Activated B cell treated with CpG ODN at 0.5 μM for 24 hours (primary cell): ENCODE measurements at places on chromosomes 1 and 21. TPM values are rescaled to one million over a fixed set of nuclear protein-coding genes. Genes with fewer than 3 reads are reported as not detected.

The POU3F1 gene
- 6.1 and 6.2 TPM in 2 replicates for total RNA-seq

DNA sequence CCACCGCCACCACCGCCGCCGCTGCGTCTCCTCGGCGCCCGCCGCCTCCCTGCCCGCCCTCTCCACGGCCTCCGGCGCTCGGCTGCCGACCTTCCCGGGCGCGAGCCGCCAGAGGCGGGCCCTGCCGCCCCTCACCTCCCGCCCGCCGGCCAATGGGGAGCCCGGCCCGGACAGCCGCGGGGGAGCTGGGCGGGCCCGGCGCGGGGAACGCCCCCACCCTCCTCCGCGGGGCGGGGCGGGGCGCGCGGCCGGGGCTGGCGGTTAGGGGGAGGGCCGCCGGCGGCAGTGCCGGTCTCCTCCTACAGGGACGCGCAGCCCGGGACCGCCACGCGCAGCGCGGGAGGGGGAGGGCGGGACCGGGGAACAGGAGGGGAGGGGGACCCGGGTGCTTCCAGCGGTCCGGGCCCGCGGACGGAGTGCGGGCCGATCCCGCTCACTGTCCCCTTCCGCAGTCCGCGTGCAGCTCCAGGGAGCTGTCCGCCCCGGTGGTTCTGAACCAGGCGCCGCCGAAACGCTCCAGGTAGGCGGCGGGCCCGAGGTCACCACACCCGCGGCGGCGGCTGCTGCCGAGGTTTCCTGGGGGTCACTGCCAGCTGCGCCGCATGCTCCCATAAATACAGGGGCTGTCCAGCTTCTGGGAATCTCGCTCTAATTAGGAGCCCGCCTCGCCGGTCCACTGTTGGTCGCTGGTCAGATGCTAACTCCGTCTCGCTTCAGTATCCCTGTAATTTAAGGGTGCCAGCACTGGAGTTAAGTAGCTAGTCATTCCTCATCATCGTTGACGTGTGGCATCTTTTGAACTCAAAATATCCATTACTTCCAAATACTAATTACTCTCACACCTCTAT, at the start of gene PGBD5:
TSS of gene PGBD5 (minus strand) at position 87 of the 848 bp plus-strand sequence. CDS start 404 bp downstream, outside the sequence.
- peak; percentile 62 for DNase-seq
- no peaks in the 10 kb centered on the region for H3K36me3 ChIP-seq
- peak within 1 kb of the TSS; percentile 77 for H3K4me3 ChIP-seq
- no peak within 1 kb of the TSS for H3K27ac ChIP-seq
- peaks cover 57% of the 10 kb centered on the region for H3K27me3 ChIP-seq
- peaks cover 12% of the 10 kb centered on the region for H3K4me1 ChIP-seq

The ACTL8 gene
- total RNA-seq, result not detected in 2 replicates

DNA sequence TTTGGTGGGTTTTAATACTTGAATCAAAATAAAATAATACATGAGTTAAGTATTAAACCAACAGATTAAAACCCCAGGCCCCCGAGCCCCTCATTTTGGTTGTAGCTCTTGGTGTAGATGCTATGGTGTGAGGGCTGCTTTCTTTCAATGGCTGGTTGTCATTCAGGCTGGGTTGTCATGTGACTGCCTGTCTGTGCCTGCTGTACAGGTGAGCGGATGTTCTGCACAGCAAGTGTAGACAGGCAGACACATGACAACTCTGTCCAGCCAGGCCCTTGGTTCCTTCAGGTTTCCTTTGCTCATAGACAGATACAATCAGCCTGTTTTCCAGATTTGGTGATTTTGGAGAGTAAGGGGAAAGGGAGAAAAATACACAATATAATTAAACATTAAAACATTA, 281.9 kb upstream of the C1orf105 start:
- no peak for DNase-seq
- peaks cover 5% of the 10 kb centered on the region for H3K4me1 ChIP-seq
- H3K36me3 ChIP-seq, result no peaks in the 10 kb centered on the region
- no peak overlapping the region for H3K4me3 ChIP-seq

- DNase-seq, result peak; percentile 14
- no peaks in the 10 kb centered on the region for H3K27me3 ChIP-seq
- peak overlapping the region; percentile 55 for H3K4me3 ChIP-seq
- peaks cover 41% of the 10 kb centered on the region for H3K4me1 ChIP-seq
- peaks cover 20% of the 10 kb centered on the region for H3K36me3 ChIP-seq
- H3K27ac ChIP-seq, result no peak overlapping the region
Observed at GRCh38 chr1:226625832-226626576, 77.4 kb downstream of the STUM start.

- H3K27me3 ChIP-seq, result no peaks in the 10 kb centered on the region
- no peak overlapping the region for H3K27ac ChIP-seq
- no peak overlapping the region for H3K4me3 ChIP-seq
- H3K4me1 ChIP-seq, result no peaks in the 10 kb centered on the region
- no peaks in the 10 kb centered on the region for H3K36me3 ChIP-seq
Observed at GRCh38 chr1:89975540-89976125, 19.3 kb upstream of the ZNF326 start.

DNA sequence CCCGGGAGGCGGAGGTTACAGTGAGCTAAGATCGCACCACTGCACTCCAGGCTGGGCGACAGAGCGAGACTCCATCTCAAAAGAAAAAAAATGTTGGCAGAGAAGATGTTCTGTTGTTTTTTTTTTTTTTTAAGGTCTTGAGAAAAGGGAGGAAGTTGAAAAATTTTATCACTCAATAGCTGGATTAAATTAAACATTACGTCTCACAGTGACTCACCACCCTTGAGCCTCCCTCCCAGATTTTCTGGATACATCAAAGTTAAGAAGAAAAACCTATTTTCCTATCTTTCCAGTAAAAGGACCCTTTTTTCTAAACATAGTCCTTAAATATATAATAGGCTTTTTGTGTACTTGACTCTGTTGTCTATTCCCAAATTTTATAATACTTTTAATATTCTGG, 35.5 kb downstream of the IFNAR1 start:
- H3K27me3 ChIP-seq, result no peaks in the 10 kb centered on the region
- H3K27ac ChIP-seq, result peak overlapping the region; percentile 70
- peak overlapping the region; percentile 78 for H3K4me3 ChIP-seq
- DNase-seq, result no peak
- peaks cover 26% of the 10 kb centered on the region for H3K36me3 ChIP-seq
- peaks cover 42% of the 10 kb centered on the region for H3K4me1 ChIP-seq

- peaks cover 10% of the 10 kb centered on the region for H3K4me1 ChIP-seq
- H3K36me3 ChIP-seq, result no peaks in the 10 kb centered on the region
- H3K27ac ChIP-seq, result no peak overlapping the region
- H3K4me3 ChIP-seq, result no peak overlapping the region
Observed at GRCh38 chr1:230753586-230754251, 6.5 kb downstream of the CAPN9 start.

- no peak overlapping the region for H3K4me3 ChIP-seq
- no peak for DNase-seq
- no peaks in the 10 kb centered on the region for H3K36me3 ChIP-seq
- H3K27ac ChIP-seq, result no peak overlapping the region
- no peaks in the 10 kb centered on the region for H3K27me3 ChIP-seq
Observed at GRCh38 chr21:27269644-27270043, 302.8 kb upstream of the ADAMTS5 start.

DNA sequence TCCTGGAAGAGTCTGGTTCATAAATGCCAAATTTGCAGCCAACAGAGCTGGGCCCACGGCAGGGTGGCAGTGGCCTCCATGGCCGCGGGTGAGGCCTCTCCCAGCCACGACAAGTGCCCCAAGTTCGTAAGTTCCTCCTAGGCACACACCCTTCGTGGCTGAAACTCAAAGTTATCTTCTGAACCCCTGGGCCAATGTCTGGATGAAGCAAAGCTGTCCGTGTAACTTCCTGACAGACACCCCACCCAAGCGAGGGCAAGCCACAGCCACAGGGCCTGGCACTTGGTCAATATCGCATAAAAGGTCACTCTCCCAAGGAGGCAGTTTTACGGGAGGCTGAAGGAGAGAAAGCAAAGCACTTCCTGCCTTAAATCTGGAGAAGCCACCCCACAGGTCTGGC, 27.8 kb upstream of the GPR153 start:
- H3K4me3 ChIP-seq, result no peak overlapping the region
- no peaks in the 10 kb centered on the region for H3K36me3 ChIP-seq
- DNase-seq, result no peak
- H3K27ac ChIP-seq, result no peak overlapping the region
- peaks cover 6% of the 10 kb centered on the region for H3K4me1 ChIP-seq
- H3K27me3 ChIP-seq, result no peaks in the 10 kb centered on the region

DNA sequence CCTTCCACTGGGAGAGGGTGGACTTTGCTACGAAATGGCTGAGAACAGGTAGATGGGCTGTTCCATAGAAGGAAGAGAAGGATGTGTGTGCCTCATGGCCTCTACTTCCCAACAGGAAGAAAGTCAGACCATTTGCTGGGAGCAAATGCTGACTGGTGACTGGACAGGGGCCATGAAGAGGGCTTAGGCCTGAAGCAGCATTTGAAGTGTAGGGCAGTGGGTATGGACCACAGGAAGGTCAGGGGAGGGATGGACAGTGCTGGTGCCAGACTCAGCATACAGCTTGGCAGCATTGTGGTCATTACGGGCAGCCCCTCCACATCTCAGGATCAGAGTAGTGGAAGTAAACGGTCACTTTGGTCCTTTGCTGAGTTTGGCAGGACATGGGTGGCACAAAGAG, 275.7 kb downstream of the MATN1 start:
- H3K4me1 ChIP-seq, result no peaks in the 10 kb centered on the region
- peaks cover 6% of the 10 kb centered on the region for H3K27me3 ChIP-seq
- H3K4me3 ChIP-seq, result no peak overlapping the region
- no peak for DNase-seq

DNA sequence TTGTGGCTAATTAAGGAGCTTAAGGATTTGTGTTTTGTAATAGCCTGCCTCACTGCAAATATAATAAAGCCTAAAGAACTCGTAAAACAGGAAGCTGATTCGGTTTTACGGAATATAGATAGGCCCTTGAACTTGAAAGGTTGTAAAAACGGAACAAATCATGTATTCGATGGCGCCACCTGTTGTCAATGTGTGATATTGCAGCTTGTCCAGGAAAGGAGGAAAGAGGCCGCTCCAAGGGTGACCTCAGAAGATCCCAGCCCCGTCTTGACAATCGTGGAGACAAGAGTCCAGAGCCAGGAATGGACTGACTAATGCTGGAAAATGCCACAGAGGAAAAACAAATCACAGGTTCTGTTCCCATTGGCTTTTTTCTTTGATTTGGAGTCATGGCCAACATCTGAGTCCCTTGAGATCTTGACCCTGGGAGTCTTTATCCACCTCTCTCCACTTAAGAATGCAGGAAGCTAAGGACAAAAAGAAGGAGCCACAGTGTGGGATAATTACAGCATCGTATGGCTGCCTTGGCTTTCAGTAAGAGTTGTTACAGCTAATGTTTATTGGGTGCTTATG, 7.0 kb upstream of the IGSF21 start:
- no peaks in the 10 kb centered on the region for H3K4me1 ChIP-seq
- no peak for DNase-seq
- H3K27ac ChIP-seq, result no peak overlapping the region
- no peaks in the 10 kb centered on the region for H3K36me3 ChIP-seq
- peaks cover 13% of the 10 kb centered on the region for H3K27me3 ChIP-seq

The NBL1 gene
- total RNA-seq, result 0.54 and 0.64 TPM in 2 replicates

- peaks cover 2% of the 10 kb centered on the region for H3K36me3 ChIP-seq
- no peak overlapping the region for H3K4me3 ChIP-seq
- H3K27ac ChIP-seq, result no peak overlapping the region
- no peaks in the 10 kb centered on the region for H3K27me3 ChIP-seq
Observed at GRCh38 chr1:225191199-225191753, 236.6 kb downstream of the LBR start.

- no peak overlapping the region for H3K4me3 ChIP-seq
- no peak for DNase-seq
- no peaks in the 10 kb centered on the region for H3K36me3 ChIP-seq
- no peaks in the 10 kb centered on the region for H3K27me3 ChIP-seq
- H3K27ac ChIP-seq, result peak overlapping the region; percentile 92
Observed at GRCh38 chr21:33949516-33950430, 34.2 kb upstream of the ATP5PO start.

The TMEM61 gene
- total RNA-seq, result not detected in 2 replicates

DNA sequence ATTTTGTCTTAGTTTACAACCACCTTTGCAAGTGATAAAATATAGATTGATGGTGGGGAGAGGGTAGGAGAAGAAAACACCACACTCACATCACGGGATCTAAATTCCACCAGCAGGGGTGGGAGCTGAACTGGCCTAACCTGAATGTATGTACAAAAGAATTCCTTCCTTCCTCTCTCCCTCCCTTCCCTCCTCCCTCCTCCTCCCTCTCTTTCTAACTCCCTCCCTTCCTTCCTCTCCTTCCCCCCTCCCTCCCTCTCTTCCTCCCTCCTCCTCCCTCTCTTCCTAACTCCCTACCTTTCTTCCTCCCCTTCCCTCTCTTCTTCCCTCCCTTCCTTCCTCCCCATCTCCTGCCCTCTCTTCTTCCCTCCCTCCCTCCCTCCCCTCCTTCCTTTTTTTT, 40.2 kb downstream of the HIVEP3 start:
- no peak overlapping the region for H3K27ac ChIP-seq
- H3K27me3 ChIP-seq, result no peaks in the 10 kb centered on the region
- peaks cover 2% of the 10 kb centered on the region for H3K4me1 ChIP-seq
- no peaks in the 10 kb centered on the region for H3K36me3 ChIP-seq
- no peak overlapping the region for H3K4me3 ChIP-seq

DNA sequence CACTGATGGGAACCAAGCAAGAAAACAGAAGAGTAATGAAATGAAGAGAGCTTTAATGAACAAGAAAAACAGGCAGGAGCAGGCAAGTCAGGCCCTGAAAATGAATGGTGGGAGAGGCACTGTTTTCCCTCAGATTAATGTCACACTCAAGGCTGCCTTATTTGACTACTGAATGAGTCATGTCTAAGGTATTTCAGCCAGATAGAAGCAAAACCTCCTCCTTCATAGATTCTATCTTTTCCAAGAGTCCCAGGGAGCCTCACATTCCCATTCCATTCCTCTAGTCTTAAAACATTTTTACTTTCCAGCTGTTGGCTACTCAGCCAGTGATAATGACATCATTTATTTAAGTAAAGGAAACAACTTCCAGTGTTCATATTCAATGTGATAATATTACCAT, 228.4 kb upstream of the NRIP1 start:
- peaks cover 10% of the 10 kb centered on the region for H3K4me1 ChIP-seq
- H3K27ac ChIP-seq, result no peak overlapping the region
- no peak overlapping the region for H3K4me3 ChIP-seq
- DNase-seq, result no peak

GRCh38 chr1:2641381-2642130, 8.7 kb upstream of the MMEL1 start:
- peaks cover 3% of the 10 kb centered on the region for H3K27me3 ChIP-seq
- peak overlapping the region; percentile 80 for H3K4me3 ChIP-seq
- no peak overlapping the region for H3K27ac ChIP-seq
- peaks cover 11% of the 10 kb centered on the region for H3K4me1 ChIP-seq
- H3K36me3 ChIP-seq, result peaks cover 2% of the 10 kb centered on the region

The CFAP126 gene
- not detected in 2 replicates for total RNA-seq

- H3K27me3 ChIP-seq, result peaks cover 21% of the 10 kb centered on the region
- H3K4me1 ChIP-seq, result peaks cover 10% of the 10 kb centered on the region
- H3K36me3 ChIP-seq, result no peaks in the 10 kb centered on the region
- H3K27ac ChIP-seq, result no peak overlapping the region
- peak overlapping the region; percentile 73 for H3K4me3 ChIP-seq
Observed at GRCh38 chr21:25790122-25790877, 55.5 kb downstream of the GABPA start.

DNA sequence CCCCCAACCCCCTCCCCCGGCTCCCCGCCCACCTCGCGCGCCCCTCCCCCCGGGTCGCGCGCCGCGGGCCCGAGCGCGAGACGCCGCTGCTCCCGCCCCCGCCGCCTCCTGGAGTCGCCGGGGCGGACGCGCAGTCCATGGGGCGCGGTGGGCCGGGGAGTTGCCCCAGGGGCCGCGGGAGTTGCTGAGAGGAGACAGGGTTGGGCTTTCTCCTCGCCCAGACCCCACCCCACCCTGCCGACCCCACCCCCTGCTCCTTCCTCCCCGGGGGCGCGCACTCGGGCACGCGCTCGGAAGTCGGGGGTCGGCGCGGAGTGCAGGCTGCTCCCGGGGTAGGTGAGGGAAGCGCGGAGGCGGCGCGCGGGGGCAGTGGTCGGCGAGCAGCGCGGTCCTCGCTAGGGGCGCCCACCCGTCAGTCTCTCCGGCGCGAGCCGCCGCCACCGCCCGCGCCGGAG, at the start of gene LAMC1:
TSS of gene LAMC1 (plus strand) at position 275 of the 455 bp plus-strand sequence. CDS start 297 bp downstream, outside the sequence.
- H3K27ac ChIP-seq, result peak within 1 kb of the TSS; percentile 87
- H3K4me3 ChIP-seq, result peak within 1 kb of the TSS; percentile 94
- DNase-seq, result peak; percentile 76
- no peaks in the 10 kb centered on the region for H3K27me3 ChIP-seq
- peaks cover 47% of the 10 kb centered on the region for H3K4me1 ChIP-seq
